ENCODE measurements at places on chromosomes 12 and 14.

DNA sequence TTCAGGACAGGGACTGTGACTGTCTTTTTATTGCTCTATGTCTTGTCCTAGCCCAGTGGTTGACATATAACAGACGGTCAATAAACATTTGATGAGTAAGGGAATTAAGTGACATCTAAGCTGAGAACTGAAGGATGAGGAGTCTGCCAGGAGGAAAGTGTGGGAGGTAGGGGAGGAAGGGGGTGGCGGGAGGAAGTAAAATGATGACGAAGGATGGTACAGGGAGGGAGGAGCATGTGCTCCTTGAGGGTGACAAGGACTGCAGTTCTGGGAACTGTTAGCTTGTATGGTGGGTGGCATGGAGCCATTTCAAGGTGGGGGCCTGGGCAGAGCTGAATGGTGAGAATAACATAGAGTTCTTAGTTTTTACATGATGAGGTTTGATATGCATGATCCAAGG, 64.4 kb downstream of the RGS6 start:
- no peak for DNase-seq

GRCh38 chr14:47277703-47278102, 397.7 kb downstream of the MDGA2 start:
- DNase-seq, result no peak

- DNase-seq, result no peak
Observed at GRCh38 chr14:100835548-100836310, 9.8 kb downstream of the MEG3 start.

DNA sequence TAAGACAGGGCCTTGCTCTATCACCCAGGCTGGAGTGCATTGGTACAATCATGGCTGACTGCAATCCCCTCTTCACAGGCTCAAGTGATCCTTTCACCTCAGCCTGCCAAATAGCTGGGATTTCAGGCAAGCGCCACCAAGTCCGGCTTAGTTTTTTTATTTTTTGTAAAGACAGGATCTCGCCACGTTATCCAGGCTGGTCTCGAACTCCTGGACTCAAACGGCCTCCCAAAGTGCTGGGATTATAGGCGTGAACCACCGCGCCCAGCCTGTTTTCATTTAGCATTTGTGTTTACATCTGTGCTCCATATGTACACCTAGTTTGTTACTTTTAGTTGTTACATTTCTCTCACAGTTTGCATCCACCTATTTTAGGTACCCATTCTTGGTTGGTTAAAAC, 32.5 kb upstream of the LIMA1 start:
- no peak for DNase-seq

GRCh38 chr14:58607131-58607951, 30.4 kb upstream of the DACT1 start:
- DNase-seq, result no peak

DNA sequence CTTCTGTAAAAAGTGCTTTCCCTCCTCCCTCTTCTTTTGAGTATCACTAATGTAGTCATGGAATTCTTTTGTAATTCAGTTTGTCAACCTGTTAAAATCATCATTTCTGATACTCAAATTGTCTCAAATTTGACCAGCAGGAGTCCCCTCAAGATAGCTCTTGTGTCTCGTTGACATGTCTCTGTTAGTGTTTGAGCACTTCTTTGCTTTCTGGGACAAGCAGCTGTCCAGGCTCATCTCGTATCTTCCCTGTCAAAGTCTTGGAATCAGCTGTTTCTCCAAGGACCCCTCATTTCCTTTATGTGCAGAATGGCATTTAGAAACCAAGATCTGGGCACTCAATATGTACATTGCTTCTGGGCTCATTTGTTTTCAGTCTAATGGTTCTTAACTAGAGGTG, 10.7 kb downstream of the CIPC start:
- DNase-seq, result no peak

- no peak for DNase-seq
Observed at GRCh38 chr14:59769586-59769985, 101.0 kb downstream of the RTN1 start.

- DNase-seq, result no peak
Observed at GRCh38 chr14:102479777-102480176, 29.8 kb downstream of the ANKRD9 start.

GRCh38 chr12:103529306-103529705, 33.5 kb upstream of the C12orf42 start:
- no peak for DNase-seq

GRCh38 chr12:102120886-102121285, 903 bp downstream of the PARPBP start:
- DNase-seq, result no peak

DNA sequence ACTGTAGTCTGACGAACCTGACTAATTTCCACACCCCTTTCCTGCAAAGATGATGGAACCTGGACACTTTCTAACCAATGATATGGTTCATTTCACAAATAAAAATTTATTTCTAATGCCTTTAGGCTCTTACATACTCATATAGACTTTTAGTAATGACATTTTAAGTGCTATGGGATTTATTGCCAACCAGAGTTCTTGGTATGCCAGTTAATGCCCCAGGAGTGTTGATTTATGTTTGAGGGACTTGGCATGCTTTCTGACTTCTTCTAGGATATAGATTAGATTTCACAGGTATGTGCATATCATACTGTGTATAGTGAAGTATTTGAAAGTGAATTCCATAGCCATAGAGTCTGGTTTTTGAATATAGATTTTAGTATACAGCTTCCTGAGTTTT, 159.5 kb downstream of the CFAP54 start:
- DNase-seq, result no peak

GRCh38 chr12:71772735-71773134, 18.1 kb downstream of the RAB21 start:
- DNase-seq, result no peak

DNA sequence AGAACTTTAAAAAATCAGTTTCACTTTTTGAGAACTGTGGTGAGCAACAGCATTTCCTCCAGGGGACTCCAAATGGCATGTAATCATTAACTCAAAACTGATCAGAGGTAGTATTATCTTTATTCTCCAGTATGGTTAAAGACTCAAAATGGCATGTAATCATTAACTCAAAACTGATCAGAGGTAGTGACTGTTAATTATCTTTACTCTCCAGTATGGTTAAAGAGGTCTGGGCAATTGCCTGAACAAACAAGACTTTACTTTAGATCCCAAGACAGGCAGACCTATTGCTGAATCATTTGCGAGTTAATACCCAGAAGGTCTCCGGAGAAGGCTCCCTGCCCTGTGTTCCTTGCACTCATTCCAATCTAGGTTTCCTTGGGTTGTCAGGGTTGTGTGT, 6.6 kb upstream of the ACADS start:
- DNase-seq, result no peak

- no peak for DNase-seq
Observed at GRCh38 chr14:38238878-38239277, 17.0 kb downstream of the CLEC14A start.

DNA sequence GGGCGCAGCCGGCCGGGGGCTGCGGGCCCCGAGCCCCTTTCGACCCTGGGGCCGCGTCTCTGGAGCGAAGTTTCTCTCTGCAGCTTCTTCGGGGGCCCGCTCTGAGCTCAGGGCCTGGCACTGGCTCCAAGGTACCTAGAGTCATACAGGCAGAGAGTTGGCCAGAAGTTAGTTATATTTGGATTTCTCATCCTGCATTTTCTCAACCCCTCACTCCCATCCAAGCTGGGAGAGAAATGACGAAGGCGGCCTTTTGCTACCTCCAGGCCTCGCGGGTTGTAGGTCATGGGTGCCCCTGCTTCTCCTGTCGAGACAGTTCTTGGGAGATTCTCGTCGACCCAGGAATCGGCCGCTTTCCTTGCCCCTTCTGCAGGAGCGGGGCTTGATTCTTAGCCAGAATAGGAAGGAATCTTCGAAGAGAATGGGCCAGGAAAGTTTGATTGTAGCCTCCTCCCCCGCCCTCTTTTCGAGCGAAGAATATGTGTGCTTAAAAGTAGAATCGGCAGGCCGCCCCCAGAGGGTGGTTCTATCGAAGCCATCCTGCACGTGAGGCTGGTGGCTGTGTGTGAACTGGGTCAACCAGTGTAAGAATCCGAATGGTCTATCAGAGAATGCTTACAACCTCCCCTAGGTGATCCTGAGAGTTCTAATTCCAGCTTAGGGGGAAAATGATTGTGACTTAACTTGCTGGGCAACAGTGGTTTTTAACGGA, 785 bp downstream of the MLEC start:
- DNase-seq, result no peak

DNA sequence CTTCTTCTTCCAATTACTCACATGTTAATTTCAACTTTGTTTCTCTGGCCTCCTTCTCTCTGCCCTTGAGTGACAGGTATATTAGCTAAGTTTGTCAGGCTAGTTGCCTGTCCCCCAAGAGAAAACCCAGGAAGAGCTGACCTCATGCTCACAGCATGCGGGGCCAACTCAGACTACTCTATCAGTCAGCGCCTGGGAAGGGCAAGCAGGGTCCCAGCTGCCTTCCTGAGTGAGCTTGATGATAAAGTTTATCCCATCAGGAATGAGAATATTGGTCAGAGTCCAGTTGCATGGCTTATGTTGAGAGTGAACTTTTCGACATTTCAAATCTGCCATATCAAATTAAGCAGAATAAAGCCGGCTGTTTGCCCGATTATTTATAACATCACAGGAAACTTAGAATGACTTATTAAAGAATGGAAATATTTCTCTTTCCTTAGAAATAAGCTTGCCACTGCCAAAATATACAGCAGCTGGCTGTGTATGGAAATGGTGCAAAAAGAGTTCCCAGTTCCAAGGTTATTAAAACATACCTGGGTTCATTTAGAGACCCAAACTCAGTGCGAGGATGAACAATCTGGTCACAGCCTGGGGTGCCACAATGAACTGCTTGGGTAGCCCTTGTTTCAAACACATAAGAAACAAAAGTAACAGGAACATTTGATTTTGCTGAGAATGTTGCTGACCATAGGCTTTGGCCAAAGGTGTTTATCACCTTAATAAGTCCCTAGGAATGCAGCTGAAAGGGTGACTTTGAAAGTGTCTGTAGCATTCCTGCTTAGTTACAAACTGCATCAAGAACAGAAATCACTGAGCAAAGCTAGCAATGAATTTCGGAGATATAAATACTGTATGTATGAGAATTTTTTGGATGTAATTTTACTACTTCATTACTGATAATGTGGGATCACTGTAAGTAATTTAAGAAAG, 1553.8 kb upstream of the FLRT2 start:
- no peak for DNase-seq

- no peak for DNase-seq
Observed at GRCh38 chr14:52365071-52365470, 51.0 kb downstream of the PTGER2 start.

DNA sequence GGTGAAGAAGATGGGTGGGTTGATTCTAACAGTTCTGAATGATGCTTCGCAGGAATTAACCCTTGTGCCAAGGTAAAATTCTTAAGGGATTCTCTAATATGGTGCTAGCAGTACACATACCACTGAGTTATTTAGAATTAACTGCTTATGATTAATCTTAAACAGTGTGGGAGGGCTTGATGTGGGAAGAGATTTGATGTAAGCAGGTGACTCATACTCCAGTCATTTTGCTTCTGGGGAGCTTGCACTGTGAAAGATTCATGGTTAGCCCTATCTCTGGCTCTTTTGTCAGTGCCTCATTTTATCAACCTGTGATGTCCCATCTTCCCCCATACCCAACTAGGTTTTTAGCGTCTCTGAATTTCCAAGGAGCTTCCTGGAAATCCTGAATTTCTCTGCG, 83.8 kb downstream of the NRXN3 start:
- no peak for DNase-seq

- DNase-seq, result peak; percentile 72
Observed at GRCh38 chr12:117646520-117646919, 285.1 kb upstream of the NOS1 start.

DNA sequence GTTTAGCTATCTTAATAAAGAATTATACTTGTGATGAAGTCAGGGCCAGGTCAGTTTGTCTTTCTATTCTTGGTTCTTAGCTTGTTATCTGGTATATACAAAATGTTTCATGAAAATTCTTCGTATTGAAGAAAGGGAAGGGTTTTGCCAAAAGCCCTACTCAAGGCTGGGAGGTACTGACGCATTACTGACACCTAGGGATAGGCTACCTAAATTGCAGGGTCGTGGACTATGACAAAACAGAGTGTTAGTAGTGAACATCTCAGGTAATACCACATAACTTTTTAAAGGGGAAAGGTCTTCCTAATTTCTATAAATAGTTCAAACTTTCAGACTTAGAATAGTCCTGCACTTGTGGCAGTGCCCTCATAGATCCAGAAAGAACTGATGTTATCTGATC, 246.3 kb downstream of the RGS6 start:
- no peak for DNase-seq

DNA sequence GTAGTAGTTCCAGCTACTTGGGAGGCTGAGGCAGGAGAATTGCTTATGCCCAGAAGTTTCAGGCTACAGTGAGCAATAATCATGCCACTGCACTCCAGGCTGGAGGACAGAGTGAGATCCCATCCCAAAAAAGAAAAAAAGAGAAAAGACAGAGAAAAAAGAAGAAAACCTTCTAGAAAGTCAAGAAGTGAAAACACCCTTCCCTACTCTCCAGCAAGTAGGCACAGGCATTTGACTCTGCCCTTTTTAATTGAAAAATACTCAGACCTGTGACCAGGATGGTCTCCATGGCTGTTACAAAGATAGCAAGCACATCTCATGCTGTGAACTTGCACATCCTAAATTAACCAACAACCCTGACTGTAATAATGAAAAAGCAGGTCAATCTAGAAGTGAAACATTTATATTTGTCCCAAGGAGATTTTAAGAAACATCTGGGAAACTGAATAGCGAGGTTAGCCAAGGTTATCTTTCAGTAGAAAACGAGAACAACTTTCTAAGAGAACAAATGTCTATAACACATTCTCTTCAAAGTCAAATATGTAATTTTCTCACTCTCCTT, 2.0 kb downstream of the TMTC1 start:
- DNase-seq, result no peak

DNA sequence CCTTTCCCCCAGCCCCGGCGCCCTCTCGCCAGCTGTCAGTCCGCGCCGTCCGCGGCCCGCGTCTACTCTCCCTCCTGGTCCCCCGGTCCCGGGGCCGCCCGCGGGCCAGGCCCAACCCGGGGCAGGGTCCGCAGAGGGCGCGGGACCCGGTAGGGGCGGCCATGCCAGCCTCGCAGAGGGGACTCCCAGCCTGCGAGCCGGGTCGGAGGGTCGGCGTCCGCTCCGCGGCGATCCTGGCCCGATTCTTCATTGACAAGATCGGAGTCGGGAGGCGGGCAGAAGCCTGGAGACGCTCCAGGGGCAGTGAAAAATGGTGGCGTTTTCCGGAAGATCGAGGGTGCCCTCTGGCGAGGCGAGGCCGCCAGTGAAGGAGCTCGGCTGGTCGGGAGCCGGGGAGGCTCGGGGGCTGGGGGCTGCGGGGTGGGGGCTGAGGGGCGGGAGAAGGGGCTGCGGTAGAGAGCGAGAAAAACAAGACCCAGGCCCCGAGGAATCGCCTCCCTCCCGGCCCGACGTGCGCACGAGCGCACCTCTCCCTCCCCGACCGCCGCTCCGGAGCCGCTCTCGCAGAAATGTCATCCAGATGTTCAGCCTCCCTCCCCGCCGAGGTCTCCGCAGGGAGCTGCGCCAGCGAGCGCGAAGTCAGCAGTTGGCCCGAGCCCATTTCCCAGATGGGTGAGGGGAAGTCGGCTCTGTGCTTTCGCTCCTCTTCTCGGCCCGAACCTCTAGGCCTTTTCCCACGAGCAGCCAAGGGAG, 647 bp upstream of the TGFB3 start:
- no peak for DNase-seq
